ENCODE measurements at places on chromosomes 2 and 18.

DNA sequence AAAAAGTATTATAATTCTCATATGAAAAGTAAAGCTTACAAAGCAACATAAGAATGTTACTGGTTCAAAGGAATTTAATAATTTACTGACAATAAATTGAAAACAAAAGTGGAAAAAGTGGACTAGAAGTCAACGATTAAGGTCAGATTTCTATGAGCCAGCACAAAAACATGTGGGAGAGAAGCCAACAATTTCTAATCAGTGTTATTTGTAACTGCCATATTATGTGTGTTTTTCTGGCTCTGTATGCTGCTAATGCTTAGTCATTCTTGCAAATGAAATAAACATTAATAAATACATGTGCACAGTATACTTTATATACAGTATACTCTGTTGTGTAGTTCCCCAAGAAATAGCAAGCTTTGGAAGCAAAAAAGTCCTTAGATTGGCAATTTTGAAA is 301.3 kb upstream of the RGPD4 start:
- no peak for DNase-seq

DNA sequence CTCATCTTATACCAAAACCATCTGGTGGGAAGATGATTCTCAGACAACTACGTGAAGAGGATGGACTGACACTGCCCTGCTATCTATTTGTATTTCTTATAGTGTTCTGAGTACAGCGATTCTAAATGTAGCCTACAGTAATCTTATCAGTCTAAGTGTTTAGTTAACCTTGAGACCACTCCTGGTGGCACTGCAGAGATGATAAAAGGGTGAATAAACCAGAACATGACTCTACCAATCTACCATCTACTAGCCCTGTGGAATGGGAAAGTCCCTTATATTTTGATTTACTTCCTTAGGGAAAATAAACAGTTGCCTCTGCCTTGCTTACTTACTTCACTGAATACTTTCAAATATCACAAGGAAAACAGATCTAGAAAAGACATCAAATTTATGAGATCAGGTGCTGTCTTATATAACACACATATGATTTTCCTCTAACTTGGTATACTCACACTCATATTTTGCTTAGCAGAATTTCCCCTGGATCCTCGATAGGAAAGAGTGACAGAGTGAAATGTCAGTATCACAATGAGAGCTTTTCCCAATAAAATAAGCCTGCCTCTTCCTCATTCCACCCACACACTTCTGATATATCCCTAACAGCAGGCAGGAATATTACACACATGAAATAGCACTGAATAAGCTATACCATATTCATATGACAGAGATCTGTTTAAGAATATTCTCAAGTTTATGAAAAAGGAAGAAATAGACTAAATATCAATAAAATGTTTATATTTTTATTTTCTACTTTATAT is 58.6 kb upstream of the MTIF2 start:
- DNase-seq = no peak

- DNase-seq = no peak
Measured at GRCh38 chr2:62817348-62817747, 111.8 kb downstream of the EHBP1 start.

DNA sequence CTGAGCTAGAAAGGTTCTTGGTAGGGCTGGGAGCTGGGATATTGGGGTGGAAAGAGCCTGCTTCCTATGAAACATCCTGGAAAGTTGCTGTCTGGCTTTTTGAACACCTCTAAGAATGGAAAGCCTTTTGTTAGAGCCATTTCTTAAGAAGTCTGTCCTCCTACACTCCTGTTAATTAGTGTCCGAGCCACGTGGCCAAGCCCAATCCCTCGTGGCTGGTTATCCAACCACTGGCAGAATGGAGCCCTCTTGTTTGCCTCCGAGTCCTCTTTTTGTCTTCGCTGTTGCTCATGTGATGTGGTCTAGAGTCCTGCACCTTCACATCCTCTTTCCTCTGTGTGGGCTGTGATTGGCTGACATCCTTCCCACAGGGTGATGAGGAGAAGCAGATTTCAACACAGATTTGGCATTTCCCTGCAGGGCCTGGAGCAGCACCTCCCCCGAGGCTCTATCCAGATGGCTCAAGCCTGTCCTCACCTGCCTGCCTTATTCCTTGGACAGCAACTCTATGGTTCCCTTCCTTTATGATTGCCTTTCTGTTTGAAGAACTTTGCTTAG is 8.2 kb upstream of the TOGARAM2 start:
- no peak for DNase-seq

GRCh38 chr2:108615480-108616090 is 81.3 kb downstream of the LIMS1 start:
- DNase-seq = peak; percentile 24

- no peak for DNase-seq
Measured at GRCh38 chr2:172226244-172227061, 123.8 kb upstream of the DLX2 start.

DNA sequence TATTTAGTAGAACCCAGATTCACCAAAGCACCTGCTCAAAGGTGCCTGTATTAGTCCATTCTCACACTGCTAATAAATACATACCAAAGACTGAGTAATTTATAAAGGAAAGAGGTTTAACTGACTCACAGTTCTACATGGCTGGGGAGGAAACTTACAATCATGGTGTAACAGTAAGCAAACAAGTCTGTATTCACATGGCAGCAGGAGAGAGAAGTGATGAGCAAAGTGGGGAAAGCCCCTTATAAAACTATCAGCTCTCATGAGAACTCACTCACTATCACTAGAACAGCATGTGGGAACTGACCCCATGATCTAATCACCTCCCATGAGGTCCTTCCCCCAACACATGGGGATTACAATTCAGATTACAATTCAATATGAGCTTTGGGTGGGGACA is 28.0 kb upstream of the DDX18 start:
- DNase-seq = no peak

DNA sequence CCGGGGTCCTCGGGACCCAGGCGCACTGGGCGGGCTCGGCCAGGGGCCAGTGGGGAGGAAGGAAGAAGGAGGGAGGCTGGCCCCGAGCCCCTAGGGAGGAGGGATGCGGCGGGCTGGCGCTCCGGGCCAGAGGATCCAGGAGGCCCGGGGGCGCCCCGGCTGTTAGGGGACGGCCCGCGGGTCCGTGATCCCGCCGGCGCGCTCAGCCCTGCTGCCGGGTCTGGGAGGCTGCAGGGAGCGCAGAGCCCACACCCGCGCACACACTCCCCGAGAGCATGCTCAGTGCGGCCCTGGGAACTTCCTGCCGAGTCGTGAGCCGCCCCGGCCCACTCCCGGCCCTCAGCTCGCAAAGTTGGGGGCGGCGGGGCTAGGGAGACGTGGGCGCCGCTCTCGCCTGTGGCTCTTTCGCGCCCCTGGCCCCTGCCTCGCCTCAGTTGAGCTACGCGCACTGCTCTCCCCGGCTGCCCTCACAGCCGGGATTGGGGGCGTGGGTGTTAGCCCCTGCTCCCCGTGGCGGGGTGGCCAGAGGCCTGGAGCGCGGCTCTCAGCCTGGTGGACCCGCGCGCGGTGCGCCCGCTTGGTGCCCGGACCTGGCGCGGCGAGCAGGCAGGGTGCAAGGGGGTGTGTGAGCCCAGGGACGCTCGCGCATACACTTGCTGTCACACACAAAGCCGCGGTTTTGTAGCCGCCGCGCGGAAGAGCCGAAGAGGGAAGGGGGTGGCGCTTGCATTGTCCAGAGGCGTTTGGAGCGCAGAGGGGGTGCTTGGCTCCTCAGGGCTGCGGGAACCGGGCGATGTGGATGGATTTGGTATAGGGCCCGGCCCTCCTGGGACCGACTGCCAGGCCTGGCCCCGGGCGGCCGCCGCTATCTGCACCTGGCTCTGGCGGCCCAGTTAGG is 132.9 kb upstream of the MGAT5 start:
- peak; percentile 7 for DNase-seq

DNA sequence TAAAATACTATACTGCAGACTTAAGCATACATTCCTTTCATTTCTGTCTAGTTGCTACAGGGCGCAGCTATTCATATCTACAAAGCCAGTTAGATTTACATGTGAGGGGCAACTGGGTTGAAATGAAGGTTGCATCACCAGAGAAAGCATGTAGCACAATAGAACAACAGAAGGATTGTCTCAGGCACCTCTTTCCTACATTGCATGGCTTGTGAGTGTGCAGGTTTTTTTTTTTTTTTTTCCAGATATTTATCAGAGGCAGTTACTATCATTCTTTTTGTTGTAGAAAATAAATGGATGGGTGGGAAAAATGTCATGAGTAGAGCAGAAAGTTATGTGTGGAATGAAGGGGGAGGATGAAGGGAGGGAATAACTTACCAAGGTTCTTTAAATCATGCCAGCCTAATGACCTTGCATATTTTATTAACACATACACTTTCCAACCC is 86.8 kb downstream of the ERBB4 start:
- no peak for DNase-seq

DNA sequence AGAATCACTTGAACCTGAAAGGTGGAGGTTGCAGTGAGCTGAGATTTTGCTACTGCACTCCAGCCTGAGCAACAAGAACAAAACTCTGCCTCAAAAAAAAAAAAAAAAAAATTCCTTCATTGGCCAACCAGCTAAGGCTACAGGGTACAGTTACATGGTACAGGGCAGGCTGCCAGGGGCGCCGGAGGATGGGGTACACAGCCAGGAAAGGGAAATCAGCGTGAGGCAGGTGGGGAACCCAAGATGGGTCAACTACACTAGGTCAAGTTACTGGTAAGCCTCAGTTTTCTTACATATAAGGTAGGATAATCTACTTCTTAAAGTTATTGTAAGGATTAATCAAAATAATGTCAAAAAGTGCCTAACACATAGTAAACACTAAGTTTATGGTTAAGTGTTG is 142.6 kb upstream of the MSH6 start:
- no peak for DNase-seq

GRCh38 chr2:101420623-101421022 is 33.3 kb upstream of the CREG2 start:
- no peak for DNase-seq

- DNase-seq = no peak
Measured at GRCh38 chr2:42795275-42795674, 2.9 kb upstream of the HAAO start.

DNA sequence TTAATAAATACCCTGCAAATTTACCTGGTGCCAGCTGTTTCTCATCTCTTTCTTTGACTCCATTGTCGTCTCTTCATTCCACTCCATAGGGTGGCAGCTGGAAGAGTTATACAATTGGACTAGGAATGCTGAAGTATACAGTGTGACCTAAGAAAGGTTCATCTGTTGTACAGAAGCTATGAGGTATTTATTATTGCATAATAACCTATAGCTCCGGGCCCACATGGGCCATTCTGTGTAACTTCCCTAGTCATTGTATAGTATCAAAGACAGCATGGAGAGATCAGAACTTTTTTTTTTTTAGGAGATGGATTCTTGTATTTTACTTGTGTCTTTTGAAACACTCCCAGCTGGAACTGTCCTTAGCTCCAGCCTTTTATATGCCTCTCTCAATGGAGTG is 26.2 kb downstream of the BMP10 start:
- DNase-seq = no peak

GRCh38 chr2:37934591-37935513 is 9.8 kb downstream of the RMDN2 start:
- DNase-seq = no peak

GRCh38 chr18:681985-682384 is 24.5 kb downstream of the TYMS start:
- DNase-seq = no peak

- DNase-seq = no peak
Measured at GRCh38 chr2:204982303-204982702, 437.0 kb downstream of the PARD3B start.

DNA sequence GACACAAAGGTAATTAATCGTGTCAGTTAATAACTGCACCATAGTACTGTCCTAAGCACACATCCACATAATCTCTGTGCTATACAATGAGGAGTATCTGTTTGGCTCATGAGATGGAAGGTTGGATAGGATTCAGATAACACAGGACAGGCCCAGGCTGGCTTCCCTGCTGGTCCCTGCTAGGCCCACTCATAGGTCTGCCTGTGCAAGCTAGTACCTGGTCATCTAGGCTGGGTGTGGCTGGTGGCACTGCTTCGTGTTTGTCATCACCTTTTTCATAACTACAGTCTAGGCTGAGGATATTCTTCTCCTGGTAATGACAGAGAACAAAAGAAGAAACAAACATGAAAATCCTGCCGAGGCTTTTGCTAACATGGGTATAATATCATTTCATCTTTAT is 392.8 kb downstream of the TRIB2 start:
- no peak for DNase-seq

- DNase-seq = no peak
Measured at GRCh38 chr2:68832233-68832869, 38.8 kb downstream of the BMP10 start.

GRCh38 chr2:99776206-99776905 is 286.5 kb upstream of the REV1 start:
- DNase-seq = no peak
